ENCODE measurements at places on chromosomes 3 and 15. TPM values are rescaled to one million over a fixed set of nuclear protein-coding genes. Genes with fewer than 3 reads are reported as not detected.
A peak's percentile ranks its signal among the peaks of the same experiment; 100 is the strongest.

Gene CCDC13
- 0.60 TPM for total RNA-seq

Gene GOLGA6L4
- 0.83 TPM for total RNA-seq

GRCh38 chr3:189278221-189278620 lies 106.5 kb downstream of the TPRG1 start:
- DNase-seq, result no peak

- DNase-seq, result no peak
Observed at GRCh38 chr3:156388497-156389448, 166.1 kb downstream of the SSR3 start.

DNA sequence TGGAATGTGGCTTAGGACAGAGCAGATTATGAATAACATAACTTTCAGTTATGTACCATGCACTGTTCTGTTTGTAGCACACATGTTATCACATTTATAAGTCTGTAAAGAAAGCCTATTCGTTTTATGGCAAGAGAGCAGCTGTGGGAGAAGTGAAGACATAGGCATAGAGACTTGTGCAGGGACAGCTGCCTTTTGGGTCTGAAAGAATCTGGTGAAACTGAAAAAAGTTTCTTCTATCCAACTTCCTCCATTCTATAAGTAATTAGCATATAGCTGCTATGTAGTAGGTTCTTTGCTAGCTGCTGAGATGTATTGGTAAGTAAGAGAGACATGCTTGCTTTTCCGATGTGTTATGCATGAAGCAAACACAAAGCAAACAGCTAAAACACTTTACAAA lies 1095.4 kb upstream of the CADM2 start:
- DNase-seq, result no peak

GRCh38 chr3:105791919-105792786 lies 76.7 kb downstream of the CBLB start:
- no peak for DNase-seq

- DNase-seq, result peak; percentile 44
Observed at GRCh38 chr15:67110958-67111864, 45.8 kb downstream of the SMAD3 start.
